ENCODE measurements at places on chromosomes 11 and 22.

DNA sequence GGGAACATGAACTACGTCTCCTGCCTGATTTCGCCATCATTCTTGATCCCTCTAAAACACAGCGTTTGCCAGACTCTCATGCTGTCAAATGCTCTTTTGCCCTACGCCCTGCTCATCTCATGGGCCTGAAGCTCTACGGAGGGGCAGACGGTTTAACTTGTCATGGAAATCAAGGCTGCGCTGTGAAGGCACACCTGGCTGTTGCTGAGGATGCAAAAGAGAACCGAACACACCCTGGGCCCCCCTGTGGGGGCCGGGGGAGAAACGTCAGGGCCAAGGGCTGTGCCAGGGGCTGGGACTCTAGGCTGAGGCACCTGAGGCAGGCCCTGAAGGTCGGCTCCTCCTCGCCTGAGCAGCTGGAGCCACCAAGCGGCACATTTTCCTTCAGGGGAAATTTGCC is 957.2 kb downstream of the BRD1 start:
- DNase-seq: no peak

- DNase-seq: no peak
Measured at GRCh38 chr22:28798810-28799605, 1.4 kb downstream of the XBP1 start.

DNA sequence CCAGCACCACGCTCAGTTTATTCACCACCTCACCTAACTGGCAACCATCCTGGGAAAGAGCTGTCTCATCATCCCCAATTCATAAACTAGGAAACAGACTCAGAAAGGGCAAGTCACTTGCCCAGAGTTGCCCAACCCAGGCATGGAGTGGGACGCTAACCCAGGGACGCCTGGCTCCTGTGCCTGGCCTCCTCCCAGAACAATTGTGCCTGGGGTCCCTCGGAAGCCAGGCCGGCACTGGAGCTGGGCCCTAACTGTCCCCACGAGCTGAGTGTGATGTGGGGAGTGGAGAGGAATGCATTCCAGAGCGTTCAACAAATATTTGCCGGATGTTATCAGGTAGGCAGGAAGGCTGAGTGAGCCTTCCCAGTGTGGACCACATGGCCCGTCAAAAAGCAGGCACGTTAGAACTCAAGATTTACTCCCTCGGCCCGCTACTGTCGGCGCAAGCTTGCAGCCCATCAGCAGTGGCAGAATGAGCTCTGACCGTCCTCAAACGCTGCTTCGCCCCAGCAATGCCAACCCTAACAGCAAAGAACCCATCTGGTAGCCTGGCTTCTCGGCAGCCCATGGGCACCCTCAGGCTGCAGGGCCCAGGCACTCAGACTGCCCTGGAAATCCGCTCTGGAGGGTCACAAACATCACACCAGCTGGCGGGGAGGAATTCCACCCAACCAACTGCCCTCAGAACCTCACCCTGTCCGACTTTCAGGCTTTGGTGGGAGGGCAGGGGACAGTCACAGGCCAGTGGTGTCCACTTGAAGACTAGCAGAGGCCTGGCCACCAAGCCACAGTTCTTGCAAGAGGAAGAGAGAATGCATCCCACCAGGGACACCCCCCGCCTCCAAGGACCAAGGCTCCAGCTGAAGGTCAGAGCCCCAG is 35.6 kb downstream of the MYH9 start:
- no peak for DNase-seq

GRCh38 chr11:118679483-118679882 is at the start of gene TREH:
TREH (minus strand) TSS chr11:118679650; CDS start chr11:118679627, 23 bp downstream.
- DNase-seq: no peak

DNA sequence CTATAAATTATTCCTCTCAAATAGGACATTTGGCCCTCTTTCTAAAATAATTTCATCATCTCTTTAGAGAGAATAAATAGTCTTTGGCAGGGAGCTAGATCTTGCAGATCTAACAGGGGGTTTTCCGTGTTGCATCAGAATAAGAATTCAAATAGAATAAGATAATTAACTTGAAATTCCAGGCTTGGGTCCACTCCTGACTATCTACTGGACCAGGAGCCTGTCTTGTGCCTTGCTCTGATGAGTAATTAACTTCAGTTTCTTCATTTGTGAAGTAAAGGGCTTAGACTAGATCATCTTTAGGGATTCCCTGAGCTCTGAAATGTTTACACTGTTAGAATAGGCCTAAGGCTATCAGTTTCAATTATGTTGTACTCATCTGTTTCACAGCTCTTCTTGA is 23.5 kb upstream of the TMEM123 start:
- DNase-seq: no peak

- DNase-seq: no peak
Measured at GRCh38 chr11:47383071-47383470, 4.7 kb upstream of the SPI1 start.

GRCh38 chr11:44839458-44840084 is 111.1 kb downstream of the TP53I11 start:
- no peak for DNase-seq

GRCh38 chr22:32341122-32341740 is 16.4 kb upstream of the RFPL3 start:
- no peak for DNase-seq

GRCh38 chr22:17241576-17242330 is 22.5 kb upstream of the ADA2 start:
- no peak for DNase-seq

- DNase-seq: no peak
Measured at GRCh38 chr22:36443198-36443770, 38.2 kb downstream of the TXN2 start.

DNA sequence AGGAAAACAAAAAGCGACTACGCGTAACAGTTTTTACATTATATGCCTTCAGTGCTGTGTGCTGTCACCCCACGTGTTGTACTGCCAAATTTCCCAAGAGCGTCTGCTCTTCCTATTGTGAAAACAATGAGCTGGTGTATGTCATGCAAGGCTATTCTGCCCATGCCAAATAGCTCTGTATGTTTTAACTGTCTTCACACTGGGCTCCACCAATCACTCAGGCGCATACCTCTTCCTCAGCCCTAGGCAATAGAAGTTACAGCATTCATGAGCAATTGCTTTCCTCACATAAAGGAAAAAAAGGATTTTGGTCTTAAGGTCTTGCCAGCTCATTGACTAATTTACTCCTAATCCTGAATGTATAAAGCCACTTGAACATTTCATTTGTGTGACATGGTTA is 606.8 kb downstream of the NTM start:
- no peak for DNase-seq

DNA sequence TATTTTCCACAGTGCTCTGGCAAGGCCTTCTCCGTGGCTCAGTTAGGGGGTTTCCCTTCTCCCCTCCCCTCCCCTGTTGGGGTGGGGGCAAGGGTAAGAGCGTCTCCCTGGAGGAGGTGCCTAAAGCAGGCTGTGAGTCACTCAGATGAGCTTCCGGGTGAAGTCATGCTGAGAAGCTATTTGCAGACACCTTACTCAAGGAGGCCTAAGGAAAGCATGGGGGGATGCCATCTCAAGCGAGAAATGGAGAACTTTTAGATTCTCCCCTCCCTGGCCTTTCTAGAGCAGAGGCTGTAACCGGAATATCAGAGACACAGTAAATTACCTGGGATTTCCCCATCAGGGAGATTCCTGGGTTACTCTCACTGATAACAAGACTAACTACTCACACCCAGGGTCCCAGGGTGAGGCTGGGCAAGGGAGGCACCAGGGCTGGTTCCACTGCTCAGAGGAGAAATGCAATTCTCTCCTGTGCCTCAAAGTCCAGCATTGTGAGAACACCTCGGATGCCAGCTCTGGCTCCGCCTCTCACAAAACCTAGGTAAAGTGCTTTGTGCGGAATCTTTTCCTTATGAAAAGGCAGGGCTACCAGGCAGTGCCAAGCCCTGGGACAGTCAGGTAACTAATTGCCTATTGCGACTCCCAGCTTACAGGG is 123.6 kb downstream of the ABTB2 start:
- peak; percentile 79 for DNase-seq

DNA sequence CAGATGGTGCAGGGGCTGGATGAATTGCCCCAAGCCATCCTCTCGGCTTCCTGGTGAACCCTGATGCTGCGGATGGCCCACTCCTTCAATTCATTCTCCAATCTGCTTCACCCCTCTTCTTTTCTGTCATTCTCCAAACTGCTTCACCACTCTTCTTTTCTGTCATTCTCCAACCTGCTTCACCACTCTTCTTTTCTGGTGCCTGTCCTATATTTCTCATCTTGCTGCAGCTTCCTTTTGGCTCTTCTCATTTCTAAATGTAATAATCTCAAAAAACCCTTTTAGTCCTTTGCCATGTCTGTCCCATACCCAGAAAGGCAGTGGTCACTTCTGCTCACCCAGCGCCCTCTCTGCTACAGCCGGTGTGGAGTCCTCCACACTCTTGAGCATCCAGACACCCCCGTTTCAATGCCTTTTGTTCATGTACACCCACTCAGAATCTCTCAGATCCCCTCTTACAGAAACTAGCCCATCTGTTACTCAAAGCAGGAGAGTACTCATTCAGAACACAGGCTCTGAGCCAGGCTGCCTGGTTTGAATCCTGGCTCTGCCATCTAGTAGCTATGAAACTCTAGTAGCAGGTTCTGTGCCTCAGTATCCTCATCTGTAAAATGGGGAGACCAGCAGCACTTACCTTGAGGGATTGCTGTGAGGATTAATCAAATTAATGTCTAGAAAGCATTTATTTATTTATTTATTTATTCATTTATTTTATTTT is 14.9 kb downstream of the SERPIND1 start:
- DNase-seq: no peak

- DNase-seq: no peak
Measured at GRCh38 chr22:30263883-30264282, 2.8 kb downstream of the OSM start.

- DNase-seq: no peak
Measured at GRCh38 chr11:9711454-9712307, 47.8 kb downstream of the SWAP70 start.

GRCh38 chr11:17483505-17483904 is 6.9 kb upstream of the ABCC8 start:
- no peak for DNase-seq

GRCh38 chr11:12285106-12285505 is 92.3 kb upstream of the PARVA start:
- no peak for DNase-seq

- DNase-seq: no peak
Measured at GRCh38 chr11:83689144-83689780, 403.1 kb upstream of the CCDC90B start.

GRCh38 chr11:66547662-66548009 is 933 bp downstream of the ACTN3 start:
- DNase-seq: no peak

DNA sequence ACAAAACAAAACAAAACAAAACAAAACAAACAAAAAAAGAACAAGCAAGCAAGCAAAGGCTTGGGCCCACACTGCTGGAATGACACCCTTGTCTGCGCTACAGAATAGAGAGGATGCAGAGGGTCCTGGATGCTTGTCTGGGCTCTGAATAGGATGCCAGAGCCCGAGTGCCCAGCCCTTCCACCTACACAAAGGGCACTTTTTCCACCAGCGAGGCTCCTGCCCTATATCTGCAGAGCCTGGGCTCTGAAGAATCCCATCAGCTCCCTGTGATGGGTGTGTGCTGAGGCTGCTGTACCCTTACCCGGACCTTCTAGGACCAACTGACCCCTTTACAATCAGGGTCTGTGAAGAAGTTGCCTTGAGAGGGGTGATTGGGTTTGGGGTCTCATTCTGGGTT is 221.2 kb downstream of the DSCAML1 start:
- no peak for DNase-seq

GRCh38 chr11:102598272-102598671 is 26.9 kb downstream of the MMP20 start:
- DNase-seq: no peak

GRCh38 chr11:91998481-91998880 is 226.1 kb upstream of the FAT3 start:
- DNase-seq: no peak

GRCh38 chr11:117039900-117040299 is 58.3 kb downstream of the SIK3 start:
- no peak for DNase-seq

DNA sequence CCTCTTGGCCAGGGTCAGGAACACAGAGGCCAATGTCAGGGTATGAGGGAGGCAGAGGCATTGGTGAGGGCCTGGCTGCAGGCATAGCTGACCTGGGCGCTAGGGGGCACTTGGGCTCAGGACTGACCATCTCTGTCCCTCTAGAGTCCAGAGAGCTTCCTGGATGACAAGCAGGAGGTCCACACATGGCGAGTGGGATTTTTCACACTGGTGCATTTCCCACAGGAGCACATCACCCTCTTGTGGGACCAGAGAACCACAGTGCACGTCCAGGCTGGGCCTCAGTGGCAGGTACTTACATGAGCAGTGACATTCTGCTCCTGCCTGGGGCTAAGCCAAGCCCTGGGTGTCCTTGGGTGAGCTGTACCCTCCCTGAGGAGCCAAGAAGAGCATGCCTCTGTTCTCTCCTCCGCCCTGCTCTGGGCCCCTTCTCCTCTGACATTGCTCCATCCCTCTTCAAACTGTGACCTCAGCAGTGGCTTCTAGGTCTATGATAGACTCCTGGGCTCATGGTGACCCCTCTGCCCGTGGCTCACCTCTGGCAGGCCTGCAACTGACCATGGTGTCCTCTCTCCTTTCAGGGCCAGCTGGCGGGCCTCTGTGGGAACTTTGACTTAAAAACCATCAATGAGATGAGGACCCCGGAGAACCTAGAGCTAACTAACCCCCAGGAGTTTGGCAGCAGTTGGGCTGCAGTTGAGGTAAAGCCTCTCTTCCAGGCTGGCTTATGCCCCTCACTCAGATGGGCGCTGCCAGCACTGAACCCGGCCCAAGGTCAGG is 46.6 kb downstream of the OTOG start:
- DNase-seq: no peak

DNA sequence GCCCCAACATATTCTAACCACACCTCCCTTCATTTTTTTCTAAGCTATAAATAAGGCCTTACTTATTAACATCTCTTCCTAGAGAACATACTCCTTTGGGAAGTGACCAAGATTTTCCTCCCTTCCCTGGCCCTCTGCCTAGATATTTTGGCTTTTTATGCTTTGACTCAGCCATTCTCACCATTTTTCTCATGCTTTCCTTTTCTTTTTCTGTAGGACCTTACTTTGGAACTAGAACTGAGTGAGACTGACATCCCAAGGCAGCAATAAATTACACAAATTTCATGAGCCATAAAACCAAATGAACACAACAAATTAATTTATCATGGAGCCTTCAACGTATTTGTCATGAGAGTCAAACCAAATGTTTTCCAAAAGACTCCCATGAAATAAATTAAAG is 142.7 kb upstream of the CTSC start:
- DNase-seq: no peak
